ENCODE measurements at places on chromosomes 11 and 22.
A peak's percentile ranks its signal among the peaks of the same experiment; 100 is the strongest.

DNA sequence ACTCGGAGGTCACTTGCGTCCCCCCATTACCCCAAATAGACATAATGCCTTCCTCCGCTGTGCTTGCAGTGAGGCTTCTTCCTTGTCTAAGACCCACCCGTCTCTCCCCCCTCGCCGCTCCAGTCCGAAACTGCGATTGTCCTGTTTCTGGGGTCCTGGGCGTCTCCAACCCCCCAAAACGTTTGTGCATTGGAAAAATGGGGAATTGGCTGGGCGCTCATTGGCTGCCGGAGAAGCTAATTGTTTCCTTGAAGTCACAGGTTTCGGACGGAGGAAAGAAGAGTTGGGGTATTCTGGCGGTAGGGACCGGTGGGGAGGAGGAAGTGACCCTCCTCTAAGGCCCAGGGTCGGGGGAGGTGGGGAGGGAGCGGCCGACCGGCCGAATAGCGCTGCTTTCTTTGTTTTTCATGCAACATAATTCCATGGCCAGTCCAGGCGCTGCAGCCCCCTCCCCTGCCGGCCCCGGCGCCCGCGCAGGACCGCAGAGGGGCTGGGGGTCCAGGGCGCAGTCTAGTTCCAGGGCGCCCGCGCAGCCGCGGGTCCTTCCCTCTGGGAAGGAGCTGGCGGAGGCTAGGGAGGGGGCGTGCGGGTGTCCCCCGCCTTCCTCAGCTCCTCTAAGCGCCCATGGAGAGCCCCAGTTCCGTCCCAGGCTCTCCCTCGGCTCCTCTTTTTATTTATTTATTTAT is 12.7 kb upstream of the CPT1A start:
- no peak for DNase-seq

DNA sequence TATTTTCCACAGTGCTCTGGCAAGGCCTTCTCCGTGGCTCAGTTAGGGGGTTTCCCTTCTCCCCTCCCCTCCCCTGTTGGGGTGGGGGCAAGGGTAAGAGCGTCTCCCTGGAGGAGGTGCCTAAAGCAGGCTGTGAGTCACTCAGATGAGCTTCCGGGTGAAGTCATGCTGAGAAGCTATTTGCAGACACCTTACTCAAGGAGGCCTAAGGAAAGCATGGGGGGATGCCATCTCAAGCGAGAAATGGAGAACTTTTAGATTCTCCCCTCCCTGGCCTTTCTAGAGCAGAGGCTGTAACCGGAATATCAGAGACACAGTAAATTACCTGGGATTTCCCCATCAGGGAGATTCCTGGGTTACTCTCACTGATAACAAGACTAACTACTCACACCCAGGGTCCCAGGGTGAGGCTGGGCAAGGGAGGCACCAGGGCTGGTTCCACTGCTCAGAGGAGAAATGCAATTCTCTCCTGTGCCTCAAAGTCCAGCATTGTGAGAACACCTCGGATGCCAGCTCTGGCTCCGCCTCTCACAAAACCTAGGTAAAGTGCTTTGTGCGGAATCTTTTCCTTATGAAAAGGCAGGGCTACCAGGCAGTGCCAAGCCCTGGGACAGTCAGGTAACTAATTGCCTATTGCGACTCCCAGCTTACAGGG is 123.6 kb downstream of the ABTB2 start:
- peak; percentile 81 for DNase-seq

GRCh38 chr22:20116376-20116950 is 559 bp downstream of the RANBP1 start:
- DNase-seq: no peak

DNA sequence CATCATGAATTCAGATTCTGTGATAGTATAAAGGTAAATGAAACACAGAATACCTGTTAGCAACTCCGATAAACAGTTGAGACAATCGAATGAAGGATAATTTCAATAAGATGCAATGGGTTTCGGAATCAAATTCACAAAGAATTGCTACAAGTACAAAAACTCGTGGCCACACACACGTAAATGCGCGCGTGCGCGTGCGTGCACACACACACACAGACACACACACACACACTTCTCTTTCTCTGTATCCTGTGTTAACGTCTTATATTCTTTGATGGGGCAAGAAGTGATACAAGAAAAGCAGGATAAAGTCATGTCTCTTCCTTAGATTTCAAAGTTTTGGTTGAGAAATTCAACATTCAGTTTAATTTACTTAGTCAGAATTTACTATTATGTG is 57.2 kb downstream of the FOLH1 start:
- no peak for DNase-seq

DNA sequence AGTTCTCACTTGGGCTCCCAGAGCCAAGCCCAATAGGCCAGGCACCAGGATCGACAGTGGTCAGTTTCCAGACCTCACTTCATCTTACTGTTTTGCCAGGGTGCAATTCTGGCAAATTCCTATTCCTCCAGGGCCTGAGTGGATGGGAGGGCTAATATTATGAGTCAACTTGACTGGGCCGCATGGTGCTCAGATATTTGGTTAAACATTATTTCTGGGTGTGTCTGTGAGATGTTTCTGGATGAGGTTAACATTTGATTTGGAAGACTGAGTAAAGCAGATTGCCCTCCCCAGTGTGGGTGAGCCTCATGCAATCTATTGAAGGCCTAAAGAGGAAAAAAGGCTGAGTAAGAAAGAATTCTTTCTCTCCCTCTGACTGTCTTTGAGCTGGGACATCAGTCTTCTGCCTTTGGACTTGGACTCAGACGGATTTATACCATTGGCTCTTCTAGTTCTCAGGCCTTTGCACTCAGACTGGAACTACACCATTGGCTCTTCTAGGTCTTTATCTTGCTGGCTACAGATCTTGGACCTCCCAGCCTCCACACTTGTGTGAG is 132.9 kb upstream of the ZBED5 start:
- DNase-seq: no peak

DNA sequence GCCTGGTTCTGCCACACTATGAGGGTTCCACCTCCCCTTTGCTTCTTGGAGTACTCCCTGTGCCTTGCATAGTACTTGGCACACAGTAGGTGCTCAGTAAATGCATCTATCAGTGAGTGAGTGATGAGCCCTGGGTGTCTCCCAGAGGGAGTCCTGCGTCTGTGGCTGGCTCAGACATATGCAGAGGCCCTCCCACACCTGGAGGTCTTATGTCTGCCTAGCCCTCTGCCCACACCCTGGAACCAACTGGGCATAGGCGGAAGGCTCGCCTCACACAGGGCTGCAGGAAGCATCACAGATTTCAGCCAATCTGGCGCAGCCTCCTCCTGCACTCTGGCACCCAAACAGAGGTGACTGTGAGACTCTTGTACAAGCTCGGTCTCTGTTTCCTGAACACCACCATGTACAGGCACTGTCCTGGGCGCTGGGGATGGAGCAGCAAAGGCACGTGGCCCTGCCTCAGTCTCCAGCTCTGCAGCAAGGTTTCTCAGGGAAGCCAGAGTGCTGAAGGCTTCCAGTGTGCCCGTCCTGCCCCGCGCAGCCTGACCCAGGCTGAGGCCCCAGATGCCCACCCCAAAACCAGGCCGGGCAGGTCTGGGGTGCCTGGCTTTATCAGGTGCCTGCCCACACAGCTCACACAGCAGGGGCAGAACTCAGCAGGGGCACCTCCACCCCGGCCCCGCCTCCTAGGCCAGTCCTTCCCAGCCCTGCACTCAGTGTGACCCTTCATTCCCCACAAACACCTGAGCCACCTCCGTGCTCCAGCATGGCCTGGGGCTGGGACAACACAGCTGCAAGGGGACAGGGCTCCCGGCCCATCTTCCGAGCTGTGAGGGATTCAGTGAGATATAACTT is 26.7 kb downstream of the FLRT1 start:
- DNase-seq: no peak

GRCh38 chr11:36227044-36227443 is 62.2 kb downstream of the COMMD9 start:
- no peak for DNase-seq

- no peak for DNase-seq
These were observed 3.3 kb downstream of the TTLL1 start for GRCh38 chr22:43085658-43086606.
